ENCODE measurements at places on chromosomes 4 and X. TPM values are rescaled to one million over a fixed set of nuclear protein-coding genes. Genes with fewer than 3 reads are reported as not detected.

- no peak for DNase-seq
These were observed 306.1 kb upstream of the FAM241A start for GRCh38 chr4:111839141-111839540.

GRCh38 chr4:123265443-123265842 lies 131.2 kb upstream of the SPRY1 start:
- DNase-seq, result no peak

- no peak for DNase-seq
These were observed 27.8 kb upstream of the WDFY3 start for GRCh38 chr4:84994280-84994679.

DNA sequence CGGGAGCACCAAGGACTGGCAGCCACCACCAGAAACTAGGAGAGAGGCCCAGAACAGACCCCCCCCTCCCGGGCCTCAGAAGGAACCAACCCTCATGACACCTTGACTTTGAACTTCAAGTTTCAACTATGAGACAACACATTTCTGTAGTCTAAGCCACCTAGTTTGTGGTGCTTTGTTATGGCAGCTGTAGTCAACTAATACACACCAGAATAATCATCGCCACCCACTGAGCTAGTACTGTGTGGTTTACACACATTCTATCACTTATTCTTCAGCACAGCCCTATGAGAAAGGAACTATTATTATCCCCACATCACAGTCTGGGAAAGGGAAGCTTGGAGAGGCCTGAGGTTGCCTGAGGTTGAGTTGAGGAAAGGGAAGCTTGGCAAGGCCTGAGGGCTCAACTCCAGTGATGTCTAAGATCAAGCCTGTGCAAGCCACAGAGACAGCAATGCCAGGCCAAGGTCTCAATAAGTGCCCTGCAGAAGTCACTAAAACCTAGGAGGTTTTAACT lies 126.6 kb downstream of the FHDC1 start:
- no peak for DNase-seq

DNA sequence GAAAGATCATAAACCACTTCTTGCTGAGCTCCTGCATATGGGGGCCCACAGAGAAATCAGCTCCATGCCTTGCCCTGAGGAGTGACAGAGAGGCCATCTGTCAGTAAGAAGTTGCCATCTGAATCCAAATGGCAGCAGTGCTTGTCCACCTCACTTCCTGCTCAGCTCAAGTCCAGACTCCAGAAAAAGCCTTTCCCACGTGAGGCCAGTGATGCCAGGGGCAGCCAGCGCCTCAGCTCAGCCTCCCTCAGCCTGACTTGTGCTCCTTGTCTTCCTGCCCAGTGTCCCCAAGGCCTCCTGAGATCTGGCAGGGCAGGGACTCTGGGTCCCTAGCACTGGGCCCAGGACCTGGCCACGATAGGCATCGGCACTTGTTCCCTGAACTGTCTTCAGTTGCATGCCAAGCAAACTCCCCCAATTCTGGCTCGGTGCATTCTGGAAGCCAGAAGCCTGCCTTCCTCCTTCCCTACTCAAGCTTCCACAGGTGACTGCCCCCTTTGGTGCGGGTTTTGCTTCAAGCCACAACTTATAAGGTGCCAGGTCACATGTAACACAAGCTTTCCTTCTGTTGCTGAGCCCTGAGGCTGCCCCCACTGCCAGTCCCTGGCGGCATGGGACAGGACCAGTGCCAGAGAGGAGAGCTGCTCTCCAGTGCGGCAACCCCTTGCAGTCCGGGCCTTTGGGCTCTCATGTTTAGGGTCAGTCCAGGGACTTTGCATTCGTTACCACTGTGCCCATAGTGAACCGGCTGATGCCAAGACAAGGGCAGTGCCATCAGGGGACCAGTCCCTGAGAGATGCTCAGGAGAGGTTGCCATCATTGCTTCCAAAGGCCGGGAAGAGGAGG lies 2.2 kb downstream of the ZNF185 start:
- no peak for DNase-seq

DNA sequence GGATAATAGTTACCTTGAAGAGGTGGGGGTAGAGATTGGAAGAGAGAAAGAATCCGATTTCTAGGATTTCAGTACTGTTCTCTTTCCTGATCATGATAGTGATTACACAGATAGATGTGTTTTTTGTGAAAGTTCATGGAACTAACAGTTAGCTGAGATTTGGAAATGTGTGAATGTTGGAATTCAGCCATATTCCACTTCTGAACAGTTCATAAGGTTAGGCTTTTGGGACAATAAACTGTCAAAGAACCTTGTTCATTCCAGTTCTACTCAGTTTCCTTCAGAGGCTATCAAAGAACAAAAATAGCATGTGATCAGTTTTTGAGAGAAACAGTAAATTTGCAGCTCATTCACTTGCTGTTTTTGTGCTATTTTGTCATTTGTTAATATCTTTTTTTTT lies 43.6 kb downstream of the RUFY3 start:
- DNase-seq, result no peak

DNA sequence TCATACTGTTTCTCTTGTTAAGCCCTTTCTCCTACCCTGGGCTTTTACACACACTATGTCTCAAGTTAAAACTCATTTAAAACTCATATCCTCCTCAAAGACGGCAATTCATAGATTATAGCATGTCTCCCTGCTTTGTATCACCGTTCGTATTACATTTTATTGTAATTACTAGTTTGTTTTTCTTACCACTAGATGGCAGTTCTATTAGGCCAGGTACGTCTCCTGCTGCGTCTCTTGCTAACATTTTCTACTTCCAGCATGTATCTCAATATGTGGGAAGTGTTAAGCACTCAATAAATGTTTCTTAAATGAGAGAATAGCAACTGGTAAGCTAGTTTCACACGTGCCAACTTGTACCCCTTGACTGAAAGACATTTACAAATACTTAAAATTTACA lies 450.3 kb upstream of the PCDH7 start:
- no peak for DNase-seq

Gene P2RY4
- total RNA-seq, result not detected

Gene KCNE5
- total RNA-seq, result not detected

Gene CWH43
- not detected for total RNA-seq

Gene HTR2C
- total RNA-seq, result under 0.01 TPM
